Activated CD4-positive, alpha-beta T cell treated with anti-CD3 and anti-CD28 coated beads, Interleukin-2, amount 10 ng/mL, durations not matched to agents 7 days and 5 days (primary cell): ENCODE measurements at places on chromosomes 13 and 19.

- no peak for DNase-seq
Observed at GRCh38 chr19:19111967-19112580, 26.2 kb downstream of the TMEM161A start.

- peak; percentile 38 for DNase-seq
Observed at GRCh38 chr13:59677966-59678814, 485.5 kb downstream of the DIAPH3 start.

DNA sequence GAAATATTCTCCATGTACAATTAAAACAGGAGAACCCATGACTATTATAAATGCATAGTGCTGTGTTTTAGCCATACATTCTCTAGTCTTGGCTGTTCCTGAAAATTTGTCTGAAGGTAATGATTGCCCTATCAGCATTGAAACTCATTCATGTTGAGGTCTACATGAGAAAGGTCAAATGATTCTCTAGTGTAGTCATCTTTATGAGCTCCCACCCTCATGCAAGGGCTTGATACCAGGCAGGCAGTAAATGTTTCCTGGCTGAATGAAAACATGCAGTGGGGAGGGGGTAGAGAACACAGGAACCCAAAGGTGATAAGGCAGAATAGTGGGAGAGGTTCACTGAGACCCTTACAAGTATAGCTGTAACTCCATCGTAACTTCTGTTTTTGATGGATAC lies 424.3 kb downstream of the COG6 start:
- DNase-seq: no peak

- DNase-seq: no peak
Observed at GRCh38 chr19:3514930-3515329, 8.8 kb downstream of the FZR1 start.

DNA sequence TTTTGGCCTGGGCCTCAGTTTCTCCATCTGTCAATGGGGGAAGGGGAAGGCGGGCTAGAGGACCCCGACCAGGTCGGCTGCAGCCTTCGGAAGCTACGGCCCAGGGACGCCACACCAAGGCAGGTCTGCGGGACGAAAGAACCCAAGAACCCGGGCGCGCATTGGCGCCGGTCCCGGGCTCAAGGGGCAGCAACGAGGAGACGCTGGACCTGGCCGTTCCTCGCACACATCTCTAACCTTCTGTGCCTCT lies 739 bp upstream of the ILF3 start:
- no peak for DNase-seq

DNA sequence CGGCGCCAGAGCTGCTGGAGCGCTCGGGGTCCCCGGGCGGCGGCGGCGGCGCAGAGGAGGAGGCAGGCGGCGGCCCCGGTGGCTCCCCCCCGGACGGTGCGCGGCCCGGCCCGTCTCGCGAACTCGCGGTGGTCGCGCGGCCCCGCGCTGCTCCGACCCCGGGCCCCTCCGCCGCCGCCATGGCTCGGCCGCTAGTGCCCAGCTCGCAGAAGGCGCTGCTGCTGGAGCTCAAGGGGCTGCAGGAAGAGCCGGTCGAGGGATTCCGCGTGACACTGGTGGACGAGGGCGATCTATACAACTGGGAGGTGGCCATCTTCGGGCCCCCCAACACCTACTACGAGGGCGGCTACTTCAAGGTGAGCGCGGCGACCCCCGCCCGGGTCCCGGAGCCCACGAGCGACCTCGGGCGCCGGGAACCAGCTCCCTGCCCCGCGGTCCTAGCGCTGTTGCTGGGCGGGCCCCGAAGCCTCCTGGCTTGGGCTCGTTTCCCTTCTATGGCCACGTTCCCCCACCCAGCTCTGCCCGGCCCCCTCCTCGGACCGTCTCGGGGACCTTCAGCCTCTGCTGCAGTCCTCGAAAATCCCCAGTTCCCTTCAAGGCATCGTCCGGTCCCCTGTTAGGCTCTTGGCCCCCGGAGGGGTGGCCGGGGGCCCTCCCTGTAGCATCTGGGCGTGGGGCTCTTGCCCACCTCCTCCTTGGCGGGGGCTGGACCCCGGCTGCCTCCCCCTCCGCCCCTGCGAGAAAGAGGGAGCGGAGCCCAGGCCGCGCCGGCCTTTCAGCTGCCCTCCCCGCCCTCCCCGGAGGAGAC lies at the start of gene CDC34:
TSS of gene CDC34 (plus strand) at position 8 of the 808 bp plus-strand sequence. CDS start at position 180, 172 bp downstream.
- DNase-seq: no peak

DNA sequence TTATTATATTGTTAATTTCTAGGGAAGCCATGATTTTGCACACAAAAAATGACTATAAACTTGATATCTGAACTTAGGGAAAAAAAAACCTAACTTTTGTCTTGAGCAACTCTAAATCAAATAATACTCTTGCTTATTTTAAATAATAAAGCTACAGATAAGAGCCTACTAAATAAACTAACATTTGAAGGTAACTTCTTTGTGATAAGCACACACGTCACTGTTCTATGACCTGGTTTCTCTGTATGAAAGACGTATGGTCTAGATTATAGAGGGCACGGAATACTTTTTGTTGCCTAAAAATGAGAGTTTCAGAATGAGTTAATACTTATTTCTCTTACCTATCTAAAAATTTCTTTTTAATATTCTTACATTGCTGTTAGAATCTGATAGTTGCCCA lies 603.2 kb downstream of the DCT start:
- no peak for DNase-seq

- DNase-seq: peak; percentile 66
Observed at GRCh38 chr13:91346850-91347201, 661 bp upstream of the MIR17HG start.

DNA sequence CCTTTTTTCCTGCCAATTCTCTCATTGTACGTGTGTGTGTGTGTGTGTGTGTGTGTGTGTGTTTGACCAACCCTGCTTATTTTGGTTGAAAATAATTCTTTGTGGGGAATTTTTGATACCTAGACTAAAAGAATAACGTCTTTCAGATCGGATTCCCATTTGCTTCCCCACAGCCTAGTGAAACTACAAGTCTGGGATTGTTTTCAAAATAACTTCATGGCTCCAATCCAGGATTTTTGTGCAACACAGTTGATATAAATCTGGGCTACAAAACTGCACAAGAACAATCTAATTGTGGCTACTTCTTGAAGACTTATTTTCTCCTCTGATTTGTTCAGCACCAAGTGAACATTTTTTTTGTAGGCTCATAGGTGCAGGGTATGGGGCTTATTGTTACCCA lies 332.8 kb upstream of the MIR17HG start:
- DNase-seq: no peak

DNA sequence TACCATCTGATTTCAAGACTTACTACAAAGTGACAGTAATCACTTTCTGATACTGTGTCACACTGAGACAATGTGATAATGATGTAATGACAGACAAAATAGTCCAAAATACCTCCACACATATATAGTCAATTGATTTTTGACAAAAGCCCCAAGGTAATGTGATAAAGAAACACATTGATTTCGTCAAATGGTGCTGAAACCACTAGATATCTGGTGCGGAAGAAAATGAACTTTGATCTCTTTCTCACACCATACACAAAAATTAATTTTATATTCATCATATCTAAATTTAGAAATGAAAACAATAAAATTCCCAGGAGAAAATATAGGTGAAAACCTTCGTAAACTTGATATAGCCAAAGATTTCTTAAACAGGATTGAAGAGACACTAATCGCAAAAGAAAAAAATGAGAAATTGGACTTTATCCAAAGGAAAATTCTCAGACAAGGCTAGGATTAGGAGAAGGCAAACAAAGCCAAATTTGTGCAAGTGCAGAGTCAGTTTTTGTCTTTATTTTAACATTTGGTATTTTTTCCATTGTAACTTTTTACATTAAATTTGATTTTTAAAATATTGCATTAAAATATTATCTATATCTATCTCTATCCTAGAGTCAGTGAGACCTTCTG lies 739.9 kb downstream of the DIAPH3 start:
- no peak for DNase-seq

DNA sequence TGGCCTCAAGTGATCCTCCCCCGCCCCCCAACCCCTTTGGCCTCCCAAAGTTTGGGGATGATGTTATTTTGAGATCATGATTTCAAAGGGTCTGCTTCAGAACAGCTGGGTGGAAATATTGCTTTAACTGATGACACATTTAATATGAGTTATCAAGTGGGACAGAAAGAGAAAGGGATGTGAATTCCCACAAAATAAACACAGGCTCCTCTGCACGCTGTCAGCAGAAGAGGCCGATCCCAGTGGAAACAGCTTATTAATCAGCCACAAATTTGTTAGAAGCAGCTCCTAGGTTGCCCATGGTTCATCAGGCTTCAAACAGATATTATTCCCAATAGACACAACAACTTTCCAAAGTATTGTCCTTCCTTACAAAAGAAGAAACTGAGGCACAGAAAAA lies 4.7 kb downstream of the DCLK1 start:
- no peak for DNase-seq

DNA sequence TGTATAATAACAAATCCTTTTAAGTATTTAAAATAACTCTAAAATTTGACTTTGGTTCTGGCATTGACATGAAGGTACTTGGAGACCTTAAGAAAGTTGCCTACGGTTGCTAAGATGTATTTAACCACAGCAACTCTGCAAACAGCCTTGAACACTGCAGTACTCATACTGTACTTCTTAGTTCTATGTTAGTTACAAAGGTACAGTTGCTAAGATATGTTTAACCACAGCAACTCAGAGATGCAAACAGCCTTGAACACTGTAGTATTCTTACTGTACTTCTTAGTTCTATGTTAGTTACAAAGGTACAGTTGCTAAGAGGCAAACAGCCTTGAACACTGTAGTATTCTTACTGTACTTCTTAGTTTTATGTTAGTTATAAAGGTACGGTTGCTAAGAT lies 268.3 kb upstream of the MIR17HG start:
- no peak for DNase-seq

GRCh38 chr13:51920786-51921185 lies 59.0 kb downstream of the CCDC70 start:
- no peak for DNase-seq

GRCh38 chr13:108031865-108032264 lies 183.5 kb downstream of the LIG4 start:
- no peak for DNase-seq

- DNase-seq: no peak
Observed at GRCh38 chr19:18788529-18789421, 2.3 kb downstream of the COMP start.

DNA sequence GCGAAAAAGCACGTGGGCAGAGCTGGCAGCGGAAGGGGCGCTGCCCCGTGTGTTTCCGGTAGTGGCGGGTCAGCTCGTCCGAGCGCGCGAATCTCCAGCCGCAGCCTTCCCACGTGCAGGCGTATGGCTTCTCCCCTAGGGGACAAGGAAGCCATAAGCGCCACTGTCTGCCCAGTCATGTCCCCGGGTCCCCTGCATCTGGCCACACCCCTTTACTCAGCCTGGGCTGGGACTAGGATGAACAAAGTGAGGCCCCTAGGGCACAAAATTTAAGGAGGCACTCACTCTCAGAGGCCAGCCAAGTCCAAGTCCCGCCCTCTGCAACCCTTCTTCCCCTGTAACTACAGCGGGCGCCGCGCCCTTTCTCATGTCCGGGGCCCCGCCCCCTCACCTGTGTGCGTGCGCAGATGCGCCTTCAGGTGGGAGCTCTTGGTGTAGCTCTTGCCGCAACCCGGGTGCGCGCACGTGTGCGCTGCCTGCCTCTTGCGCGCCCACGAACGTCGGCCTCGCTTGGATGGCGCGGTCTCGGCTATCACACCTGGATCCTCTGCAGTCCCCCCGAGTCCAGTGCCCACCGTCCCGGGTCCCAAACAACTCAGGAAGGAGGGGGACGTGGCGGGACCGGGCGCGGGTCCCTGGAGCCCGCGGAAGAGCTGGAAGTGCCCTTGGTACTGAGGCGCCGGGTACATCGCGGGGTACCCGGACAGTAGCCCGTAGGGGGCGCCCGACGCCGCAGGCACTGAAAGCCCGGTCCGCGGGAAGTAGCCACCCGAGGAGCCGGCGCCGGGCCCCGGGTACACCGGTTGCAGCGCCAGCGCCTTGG lies 1.9 kb downstream of the KLF1 start:
- DNase-seq: peak; percentile 92

DNA sequence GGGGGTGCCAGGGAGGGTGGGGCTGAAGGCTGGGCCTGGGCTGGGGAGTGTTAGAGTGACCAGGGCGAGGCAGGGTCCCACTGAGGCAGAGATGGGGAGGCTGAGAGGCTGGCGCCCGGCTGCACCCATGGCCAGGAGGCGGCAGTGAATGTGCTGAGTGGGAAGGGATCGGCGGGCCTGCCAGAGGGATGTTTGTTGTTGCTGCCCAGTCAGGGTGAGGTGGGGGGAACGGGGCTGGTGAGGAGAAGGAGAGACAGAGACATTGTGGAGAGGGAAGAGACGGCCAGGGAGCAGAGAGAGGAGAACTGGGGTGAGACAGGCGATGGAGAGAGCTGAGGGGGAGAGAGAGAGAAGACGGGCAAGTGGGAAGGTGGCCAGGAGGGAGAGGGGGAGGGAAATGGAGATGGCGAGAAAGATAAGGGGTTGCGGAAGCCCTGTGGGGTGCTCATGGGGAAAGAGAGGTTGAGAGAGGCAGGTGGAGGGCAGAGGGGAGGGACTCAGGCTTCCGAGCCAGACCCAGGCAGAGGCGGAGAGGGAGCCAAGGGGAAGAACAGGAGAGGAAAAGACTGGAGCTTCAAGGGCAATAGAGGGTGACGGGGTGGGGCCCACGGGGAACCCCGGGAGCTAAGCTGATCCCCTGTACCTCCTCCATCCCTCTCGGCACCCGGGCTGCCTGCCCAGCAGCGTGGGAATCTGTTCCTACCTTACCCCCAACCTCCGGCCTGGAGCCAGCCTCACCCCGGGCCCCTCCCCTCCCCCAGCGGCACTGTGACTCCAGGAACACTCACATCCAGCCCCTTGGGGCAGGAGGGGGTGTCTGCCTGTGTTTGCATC lies 690 bp upstream of the B3GNT8 start:
- DNase-seq: peak; percentile 40

DNA sequence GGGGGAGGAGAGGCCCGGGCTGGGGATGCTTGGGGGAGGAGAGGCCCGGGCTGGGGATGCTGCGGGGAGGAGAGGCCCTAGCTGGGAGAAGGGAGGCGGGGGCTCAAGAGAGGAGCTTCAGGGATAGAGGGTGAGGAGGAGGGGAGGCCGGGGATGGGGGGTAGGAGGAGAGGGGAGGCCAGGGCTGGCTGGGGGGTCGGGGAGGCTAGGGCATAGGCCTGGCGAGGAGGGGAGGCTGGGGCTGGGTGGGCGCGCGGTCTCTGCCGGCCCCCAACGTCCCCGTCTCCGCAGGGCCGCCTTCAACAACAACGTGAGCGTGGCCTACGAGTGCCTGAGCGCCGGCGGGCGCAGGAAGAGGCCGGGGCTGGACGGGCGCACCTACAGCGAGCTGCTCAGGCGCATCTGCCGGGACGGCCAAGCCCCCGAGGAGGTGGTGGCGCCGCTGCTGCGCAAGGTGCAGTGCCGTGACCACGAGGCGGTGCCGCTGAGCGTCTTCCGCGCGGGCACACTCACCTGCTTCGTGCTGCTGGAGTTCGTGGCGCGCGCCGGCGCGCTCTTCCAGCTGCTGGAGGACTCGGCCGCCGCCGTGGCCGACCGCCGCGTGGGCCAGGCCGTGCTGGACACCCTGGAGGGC lies 11.4 kb downstream of the TPGS1 start:
- peak; percentile 33 for DNase-seq

- no peak for DNase-seq
Observed at GRCh38 chr13:57996717-57997116, 365.2 kb downstream of the PCDH17 start.

- DNase-seq: no peak
Observed at GRCh38 chr19:18440936-18441803, 3.2 kb upstream of the ISYNA1 start.
